ENCODE measurements at places on chromosomes 7 and 10.

- no peak for DNase-seq
Observed at GRCh38 chr10:133260895-133261725, 15.6 kb downstream of the ADAM8 start.

DNA sequence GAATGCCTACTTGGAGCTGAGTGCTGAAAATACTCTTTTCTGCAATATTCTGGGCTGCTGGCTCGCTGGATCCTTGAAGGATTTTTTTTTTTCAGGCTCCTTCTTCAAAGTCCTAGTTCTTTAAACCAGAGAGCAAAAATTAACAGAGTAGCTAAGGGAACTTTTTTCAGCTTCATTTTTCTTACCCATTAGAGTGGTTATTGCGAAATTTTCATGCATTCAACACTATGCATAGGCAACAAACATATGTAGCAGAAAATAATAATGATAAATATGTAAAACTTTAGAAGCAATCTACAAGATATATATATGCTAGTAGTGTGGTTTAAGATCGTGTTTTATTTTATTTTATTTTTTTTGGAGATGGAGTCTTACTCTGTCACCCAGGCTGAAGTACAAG lies 264.6 kb downstream of the SFMBT2 start:
- no peak for DNase-seq

DNA sequence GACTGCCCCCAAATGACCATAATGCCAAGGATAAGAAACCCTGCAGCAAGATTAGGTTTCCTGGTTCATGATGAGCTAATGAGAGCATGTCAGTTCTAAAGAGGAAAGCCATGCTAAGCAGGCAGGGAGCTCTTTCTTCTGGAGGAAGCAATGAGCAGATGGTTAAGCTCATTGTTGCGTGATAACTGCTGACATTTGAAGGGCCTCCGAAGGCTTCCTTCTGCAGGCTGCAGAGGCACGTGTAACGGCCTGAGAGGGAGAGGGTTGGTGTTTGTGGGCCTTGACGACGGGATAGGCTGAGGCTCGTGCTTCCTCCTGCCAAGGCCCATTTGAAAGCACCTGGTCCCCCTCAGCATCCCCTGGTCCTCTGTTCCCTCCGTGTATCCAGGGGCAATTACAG lies 63.5 kb upstream of the BTBD16 start:
- peak; percentile 28 for DNase-seq

DNA sequence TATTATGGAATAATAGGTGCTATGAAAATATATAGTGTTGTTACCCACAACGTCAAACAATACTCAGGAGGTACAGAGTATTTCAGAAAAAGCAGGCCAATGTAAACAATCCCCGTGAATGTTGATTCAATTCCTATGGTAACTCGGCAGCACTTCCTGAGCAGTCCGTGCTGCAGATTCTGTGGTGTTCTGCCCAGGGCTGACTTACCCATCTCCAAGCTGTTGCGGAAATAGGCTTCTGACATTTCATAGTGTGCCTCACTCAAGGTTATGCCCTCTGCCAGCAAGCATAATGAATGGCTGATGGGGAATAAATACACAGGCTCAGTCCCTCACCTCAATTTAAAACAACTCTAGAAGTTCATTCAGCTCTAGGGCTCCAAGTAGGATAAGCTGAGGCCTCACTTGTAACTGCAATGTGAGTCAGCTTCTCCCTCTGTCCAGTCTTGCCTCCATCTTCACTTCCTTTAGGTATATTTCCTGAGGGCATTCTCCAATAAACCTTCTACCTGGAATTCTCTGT lies 177.6 kb downstream of the GNAI1 start:
- no peak for DNase-seq

GRCh38 chr7:64992971-64993370 lies 2.1 kb upstream of the ZNF117 start:
- no peak for DNase-seq

- DNase-seq = no peak
Observed at GRCh38 chr10:119713744-119714483, 11.9 kb upstream of the INPP5F start.

DNA sequence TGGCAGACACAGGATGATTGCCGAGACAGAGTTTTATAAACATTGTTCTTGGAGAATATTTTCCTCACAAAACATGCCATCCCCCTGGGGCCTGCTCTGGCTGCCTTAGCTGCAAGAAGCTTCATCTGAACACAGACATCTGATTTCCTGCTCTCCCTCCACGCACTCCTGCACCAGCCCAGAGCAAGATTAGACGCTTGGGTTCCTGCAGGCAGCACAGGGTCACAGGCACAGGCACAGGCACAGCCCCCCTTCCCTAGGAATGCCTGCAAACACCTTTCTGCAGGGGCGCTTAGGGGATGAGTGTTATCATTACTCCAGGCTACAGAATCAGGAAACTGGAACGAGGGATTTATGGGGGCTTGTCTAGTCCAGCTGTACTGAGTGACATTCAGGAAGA lies 450.3 kb downstream of the GRID1 start:
- no peak for DNase-seq

- no peak for DNase-seq
Observed at GRCh38 chr7:159147687-159148086, 3.0 kb upstream of the VIPR2 start.

- no peak for DNase-seq
Observed at GRCh38 chr7:35993676-35994606, 159.1 kb upstream of the EEPD1 start.

GRCh38 chr10:112601214-112602090 lies 154.4 kb downstream of the VTI1A start:
- DNase-seq = no peak
